ENCODE measurements at places on chromosomes 6 and 20.

GRCh38 chr6:140985679-140986275 is 1146.9 kb upstream of the GJE1 start:
- no peak for DNase-seq

- DNase-seq, result no peak
Observed at GRCh38 chr6:52341561-52342260, 20.2 kb upstream of the PAQR8 start.

DNA sequence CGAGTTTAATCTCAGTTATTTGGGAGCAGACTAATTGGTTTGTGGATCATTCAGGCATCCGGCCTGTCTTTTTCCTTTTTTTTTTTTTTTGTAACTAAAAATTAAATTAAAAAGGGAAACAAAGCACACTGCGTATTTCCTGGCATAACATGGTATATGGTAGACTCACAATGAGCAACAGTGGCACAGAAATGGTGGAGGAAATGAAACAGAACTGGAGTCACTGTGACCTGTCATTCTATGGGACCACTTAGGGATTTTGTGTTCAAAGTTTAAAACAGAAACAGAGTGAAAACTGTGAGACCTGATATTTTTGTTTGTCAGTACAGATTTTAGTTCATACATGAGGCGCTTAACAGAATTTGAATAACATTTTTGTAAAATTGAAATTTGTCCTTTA is 4.8 kb upstream of the CD93 start:
- no peak for DNase-seq

GRCh38 chr6:7484666-7485065 is 56.8 kb upstream of the DSP start:
- DNase-seq, result no peak

GRCh38 chr6:107108201-107108890 is 7.0 kb downstream of the BEND3 start:
- DNase-seq, result peak; percentile 75

DNA sequence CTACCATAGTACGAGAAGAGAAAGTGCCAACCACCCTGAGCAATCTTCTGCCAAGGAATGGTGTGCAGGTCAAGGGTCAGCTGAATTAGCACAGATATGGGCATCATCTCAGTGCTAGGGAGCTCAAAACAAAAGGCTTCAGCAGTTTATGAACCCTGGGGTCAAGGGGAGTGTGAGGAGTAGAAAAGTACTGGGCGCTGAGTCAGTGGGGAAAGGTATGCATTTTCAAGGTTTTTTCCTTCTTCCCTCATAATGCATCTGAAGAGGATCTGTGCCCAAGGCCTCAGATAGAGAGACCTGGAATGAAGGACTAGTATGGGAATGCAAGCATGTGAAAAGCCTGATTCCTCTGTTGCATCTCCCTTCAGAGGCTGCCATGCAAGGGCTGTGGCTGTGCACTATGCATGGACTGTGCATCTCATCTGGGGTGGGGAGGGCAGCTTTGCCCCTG is 81.7 kb downstream of the PERP start:
- no peak for DNase-seq

- DNase-seq, result peak; percentile 81
Observed at GRCh38 chr6:33746036-33746600, 587 bp downstream of the IP6K3 start.

- no peak for DNase-seq
Observed at GRCh38 chr20:37396416-37397075, 50.6 kb downstream of the SRC start.

DNA sequence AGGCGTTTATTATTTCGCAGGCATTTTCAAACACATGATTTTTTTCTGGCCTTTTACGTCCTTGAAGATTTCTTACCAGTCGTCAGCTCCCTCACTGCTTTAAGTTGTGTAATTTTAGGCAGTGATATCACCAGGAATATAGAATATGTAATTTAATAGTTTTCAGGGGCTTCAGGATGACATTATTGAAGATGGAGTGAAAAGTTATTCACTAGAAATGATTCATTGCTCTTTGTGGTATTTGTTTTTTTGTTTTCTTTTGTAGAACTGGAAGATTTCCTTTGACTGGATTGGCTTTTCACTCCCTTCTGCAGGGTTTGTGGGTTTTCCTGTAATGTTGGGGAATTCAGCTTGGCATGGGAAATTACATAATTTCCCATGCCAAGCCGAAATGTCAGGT is 2.0 kb downstream of the LRRC1 start:
- no peak for DNase-seq

DNA sequence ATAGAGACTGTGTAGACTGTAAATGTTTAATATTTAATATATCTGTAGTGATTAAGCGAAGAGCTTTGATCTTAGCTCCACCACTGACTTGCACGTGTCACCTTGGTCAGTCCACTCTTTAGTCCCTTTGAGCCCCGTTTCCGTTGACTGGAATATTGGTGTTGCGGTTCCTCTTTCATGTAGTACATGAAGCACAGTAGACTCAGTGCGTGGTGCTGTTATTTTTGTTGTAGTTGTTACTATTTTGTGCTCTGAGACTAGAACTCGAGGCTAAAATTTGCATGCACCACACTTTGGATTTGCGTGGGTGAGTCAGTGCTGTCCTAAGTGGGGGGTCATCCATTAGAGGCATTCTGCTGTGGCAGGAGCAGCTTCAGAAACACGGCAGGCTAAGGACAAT is 291.4 kb downstream of the QKI start:
- no peak for DNase-seq

DNA sequence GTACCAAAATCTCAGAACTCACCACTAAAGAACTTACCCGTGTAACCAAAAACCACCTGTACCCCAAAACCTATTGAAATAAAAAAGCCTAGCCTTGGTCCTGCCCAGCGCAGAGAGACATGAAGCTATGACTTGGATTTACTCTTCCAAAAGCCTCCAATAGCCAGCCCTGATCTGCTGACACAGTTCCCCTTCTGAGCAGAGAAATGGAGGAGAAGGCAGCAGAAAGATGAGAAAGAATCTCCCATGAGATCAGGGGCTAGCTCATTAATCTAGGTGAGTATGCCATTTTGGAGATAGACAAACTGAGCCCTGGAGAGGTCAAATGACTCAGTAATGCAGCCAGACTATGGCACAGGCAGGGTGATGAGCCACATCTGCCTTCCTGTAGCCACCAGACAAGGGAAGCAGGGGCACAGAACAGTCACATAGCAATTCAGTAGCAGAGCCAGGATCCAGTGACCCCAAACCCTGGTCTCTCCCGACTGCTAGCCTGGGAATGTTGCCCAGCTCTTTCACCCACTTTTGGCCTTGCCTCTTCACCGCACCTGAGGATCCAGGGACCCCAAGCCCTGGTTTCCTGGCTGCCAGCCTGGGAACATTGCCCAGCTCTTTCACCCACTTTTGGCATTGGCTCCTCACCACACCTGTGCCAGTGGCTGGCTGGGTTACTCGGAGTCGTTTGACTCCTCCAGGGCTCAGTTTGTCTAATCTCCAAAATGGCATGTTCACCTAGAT is 7.2 kb upstream of the SDCBP2 start:
- no peak for DNase-seq

- no peak for DNase-seq
Observed at GRCh38 chr20:59183751-59184150, 20.1 kb downstream of the ZNF831 start.

DNA sequence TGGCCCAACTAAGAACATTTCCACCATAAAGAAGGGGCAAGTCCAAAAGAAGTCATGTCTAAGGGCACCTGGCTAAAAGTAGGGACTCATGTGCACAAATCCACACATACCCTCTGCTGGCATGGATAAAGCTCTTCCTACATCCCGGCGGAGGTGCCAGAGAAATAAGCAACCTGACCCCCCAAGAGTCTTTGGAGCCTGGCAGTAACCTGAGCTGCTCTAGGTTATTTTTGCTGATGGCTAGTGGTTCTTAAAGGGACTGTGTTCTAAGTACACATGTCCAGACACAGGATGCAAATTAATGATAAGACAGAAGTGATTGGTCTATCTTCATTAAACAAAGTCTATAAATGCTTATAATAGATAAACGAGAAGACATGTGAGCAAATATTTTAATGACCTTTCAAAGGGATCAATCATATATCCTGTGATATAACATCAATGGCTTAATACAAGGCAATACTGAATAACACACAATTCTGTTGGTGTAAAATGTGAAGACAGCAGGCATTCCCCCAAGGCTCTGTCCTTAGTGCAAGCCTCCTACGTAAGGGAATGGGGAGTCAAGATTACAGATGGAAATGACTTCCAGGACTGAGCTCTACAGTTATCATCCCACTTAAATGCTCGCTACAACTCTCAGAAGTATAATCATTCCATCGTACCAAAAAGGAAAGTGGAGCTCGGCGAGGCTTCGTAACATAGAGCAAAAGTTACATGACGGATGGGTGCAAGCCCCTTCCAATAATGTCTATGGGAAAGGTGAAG is 52.5 kb downstream of the HIVEP2 start:
- no peak for DNase-seq

DNA sequence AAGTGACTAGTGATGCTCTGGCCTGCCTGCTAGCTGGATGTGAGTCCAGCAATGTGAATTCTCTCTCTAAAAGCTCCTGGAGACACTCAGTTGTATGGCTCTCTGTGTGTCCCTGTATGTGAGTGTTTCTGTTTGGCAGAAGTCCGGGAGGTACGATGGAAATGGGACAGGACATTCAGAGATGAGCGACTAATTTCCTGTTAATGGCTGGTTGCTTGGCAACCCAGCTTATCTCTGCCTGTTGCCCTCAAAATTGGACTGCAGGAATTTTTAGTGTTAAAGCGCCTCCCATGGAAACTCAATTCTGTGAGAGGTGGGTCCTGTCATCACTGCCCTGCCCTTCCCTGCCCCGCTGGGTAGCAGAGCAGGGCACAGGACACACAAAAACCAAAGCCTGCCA is 136.8 kb upstream of the LRFN2 start:
- no peak for DNase-seq

- DNase-seq, result no peak
Observed at GRCh38 chr6:83202031-83202430, 8.9 kb downstream of the RWDD2A start.

- DNase-seq, result no peak
Observed at GRCh38 chr20:60627751-60628565, 624.1 kb upstream of the CDH4 start.

- DNase-seq, result peak; percentile 74
Observed at GRCh38 chr6:43984442-43985321, 142.6 kb downstream of the MRPL14 start.

DNA sequence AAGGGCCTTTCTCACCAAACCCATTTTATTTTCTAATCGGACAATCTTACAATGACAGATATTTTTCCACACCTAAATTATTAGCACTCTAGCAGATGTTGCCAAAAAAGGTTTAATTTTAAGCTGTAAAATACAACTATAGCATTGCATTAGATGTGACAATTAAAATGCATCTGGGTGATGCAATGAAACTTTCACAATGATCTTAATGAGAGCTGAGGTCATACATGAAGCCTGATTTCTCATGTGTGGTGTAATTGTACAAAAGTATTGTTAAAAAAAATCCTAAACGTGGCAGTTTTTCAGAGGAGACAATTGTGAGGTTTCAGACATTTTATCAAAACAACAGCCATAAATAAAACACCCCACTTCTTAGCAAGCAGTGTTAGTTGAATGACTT is 606.0 kb downstream of the HDGFL1 start:
- peak; percentile 57 for DNase-seq

DNA sequence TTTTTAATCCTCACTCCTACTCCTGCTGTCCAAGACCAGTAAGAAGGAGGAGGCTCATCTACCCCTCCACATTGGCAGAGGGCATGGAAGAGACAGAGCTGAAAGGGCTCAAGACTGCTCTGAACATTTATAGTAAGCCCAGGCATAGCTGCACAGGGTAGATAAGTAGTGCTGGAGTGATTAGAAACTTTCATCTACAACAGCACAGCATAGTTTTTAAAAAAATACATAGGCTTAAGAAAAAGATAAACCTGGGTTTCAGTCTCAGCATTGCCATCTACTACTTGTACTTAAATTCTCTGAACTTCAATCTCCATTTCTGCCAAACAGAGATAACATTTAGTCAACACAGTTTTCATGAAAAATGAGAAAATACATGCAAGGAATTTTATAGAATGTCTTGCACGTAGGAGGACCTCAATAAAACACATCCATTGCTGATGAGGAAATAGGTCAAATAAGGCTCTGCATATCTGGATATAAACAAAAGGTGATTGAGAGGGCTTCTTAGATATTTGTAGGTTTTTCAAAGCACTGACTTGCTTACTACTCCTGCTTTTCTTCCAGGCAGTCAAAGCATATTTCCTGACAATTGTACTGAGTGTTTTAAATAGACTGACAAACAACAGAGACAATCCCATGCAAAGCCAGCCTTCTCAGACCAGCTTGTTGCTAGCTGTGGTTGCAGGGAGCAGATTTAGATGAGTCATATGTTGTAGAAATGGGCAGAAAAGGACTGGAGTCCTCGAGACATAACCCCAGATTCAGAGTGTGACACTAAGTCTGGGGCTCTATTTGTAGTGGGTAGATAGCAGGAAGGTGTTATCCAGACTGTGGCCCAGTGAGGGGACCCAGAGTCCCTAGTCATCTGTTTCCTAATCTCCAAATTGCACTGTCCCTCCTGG is 107.4 kb upstream of the TAB2 start:
- DNase-seq, result peak; percentile 78

DNA sequence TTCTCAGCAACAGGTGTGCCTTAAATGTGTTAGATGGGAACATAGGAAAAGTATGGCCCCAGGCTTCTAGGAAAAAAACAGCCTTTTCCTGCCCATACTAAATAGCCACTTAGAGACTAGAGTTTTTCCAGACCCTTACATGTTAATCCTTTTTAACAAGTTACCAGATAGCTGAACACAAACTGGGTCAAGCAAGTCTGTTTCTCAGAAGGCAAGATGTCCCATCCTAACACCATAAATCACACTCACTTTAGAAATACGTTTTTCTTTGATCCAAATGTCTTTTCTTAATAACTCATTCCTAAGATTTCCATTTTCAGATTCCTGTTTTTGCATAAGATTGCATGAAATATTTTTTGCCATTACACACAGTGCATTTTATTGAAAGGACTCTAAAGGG is 241.3 kb downstream of the KCNQ5 start:
- no peak for DNase-seq

GRCh38 chr20:55964790-55965189 is 40.5 kb downstream of the CBLN4 start:
- DNase-seq, result no peak

- DNase-seq, result no peak
Observed at GRCh38 chr6:6711031-6711785, 122.7 kb downstream of the LY86 start.

DNA sequence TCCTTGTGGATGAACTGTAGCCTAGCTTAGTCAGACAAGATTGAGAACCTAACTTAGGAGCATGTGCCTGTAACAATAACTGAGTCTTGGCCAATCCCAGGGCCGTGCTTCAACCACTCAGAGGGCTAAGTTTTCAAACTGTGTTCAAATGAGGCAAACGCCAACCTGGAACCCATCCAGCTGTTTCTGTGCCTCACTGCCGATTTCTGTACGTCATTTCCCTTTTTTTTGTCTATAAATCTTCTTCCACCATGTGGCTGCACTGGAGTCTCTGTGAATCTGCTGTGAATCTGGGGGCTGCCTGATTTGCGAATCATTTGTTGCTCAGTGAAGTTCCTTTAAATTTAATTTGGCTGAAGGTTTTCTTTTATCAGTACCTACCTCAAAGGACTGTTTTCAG is 115.0 kb upstream of the CHD6 start:
- DNase-seq, result no peak
